ENCODE measurements at places on chromosomes 1 and 21. TPM values are rescaled to one million over a fixed set of nuclear protein-coding genes. Genes with fewer than 3 reads are reported as not detected.

DNA sequence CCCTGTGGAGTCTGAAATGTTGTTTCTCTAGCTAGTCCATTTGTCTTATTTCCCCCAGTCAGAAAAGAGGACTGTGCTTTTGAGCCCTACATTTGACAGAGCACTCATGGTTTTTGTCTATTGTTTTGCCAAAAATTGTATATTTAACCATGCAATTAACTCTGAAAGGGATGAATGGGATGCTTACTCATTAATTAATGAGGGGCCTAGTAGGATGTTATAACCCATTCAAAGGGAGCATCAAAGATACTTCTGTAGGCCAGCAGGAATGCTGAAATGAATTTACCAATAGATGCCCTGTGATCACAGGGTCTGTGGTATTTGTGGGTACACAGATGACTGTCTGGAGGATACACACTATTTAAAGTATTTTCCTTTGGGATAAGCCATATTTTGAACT is 147.7 kb downstream of the FCRL5 start:
- DNase-seq = no peak

DNA sequence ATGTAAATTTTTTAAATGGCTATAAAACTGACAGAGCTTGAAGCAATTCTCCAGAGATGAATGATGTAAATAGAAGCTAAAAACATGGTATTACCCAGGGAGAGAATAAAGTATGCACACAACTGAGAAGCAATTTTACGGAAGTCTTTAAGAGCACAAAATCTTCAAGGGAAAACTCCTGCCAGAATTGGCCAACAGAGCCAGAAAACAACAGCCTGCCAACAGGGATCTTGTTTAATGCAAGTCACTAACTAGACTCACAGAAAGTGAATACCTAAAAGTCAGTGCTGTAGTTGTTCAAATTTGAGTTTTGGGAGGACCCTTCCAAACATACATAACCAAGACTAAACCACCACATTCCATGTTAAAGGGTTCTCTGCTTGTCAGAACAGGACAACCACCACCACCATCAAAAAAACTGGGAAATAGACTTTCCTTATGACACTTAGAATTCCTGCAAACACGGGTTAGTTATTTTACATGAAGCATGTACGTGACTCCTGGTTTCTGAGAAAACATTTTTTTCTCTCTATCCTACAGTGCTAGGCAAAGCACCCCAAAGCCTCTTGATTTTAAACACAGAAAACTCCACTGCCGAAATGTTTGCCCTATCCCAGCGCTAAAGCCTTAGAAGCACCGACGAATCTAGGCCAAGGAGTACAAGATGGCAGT is 1.6 kb downstream of the EPS15 start:
- no peak for DNase-seq

EDARADD gene
- 9.4 TPM for total RNA-seq

GRCh38 chr1:17542645-17543044 is 3.1 kb downstream of the ARHGEF10L start:
- no peak for DNase-seq

GRCh38 chr1:245730801-245731200 is 576.0 kb downstream of the KIF26B start:
- no peak for DNase-seq

GRCh38 chr21:17819877-17820229 is 697 bp upstream of the C21orf91 start:
- no peak for DNase-seq

CD5L gene
- total RNA-seq = not detected

MAP10 gene
- 4.9 TPM for total RNA-seq

STIL gene
- 12.1 TPM for total RNA-seq

OMA1 gene
- total RNA-seq = 7.6 TPM

LHX8 gene
- not detected for total RNA-seq

DNA sequence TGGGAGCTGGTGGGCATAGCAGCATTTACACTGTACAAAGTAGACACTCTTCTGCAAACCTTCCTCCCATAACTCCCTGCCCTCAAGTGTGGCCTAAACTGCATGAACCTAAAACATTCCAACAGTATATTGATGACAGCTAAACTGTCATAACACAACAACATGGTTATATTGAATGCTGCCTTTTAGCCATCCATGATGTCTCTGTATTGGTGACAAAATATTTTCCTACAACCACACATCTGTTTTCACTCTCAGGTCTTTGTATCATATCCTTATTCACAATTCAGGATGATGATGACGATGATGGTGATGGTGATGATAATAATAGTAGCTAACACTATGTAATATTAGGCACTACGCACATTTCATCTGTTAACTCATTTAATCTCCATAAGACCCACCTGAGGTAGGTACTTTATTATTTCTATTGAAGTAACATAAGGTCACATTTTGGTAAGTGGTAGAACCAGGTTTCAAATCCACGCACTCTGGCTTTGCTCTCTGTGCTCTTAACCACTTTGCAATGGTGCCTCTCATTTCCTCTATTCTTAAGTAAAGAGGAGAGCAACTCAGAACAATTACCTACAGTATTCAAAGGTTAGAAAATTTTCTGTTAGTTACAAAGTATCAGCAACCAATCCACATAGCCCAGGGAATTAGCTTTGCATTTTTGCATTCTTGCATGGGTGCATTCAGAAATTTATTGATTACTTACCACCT is 185.1 kb upstream of the LMO4 start:
- DNase-seq = no peak

DNA sequence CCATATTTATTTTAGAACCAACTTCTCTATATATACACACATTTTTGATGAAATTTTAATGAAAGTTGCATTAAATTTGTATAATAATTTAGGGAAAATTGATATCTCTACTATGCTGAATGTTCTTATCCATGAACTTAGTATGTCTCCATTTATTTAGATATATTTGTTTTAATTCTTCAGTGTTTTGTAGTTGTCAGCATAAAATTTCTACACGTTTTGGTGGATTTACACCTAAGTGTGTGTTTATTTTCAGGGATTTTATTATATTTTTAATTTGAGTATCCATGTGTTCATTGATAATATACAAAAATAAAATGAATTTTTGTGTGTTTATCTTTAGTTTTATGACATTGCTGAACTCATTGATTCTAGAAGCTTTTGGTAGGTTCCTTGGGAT is 36.7 kb downstream of the PCBP3 start:
- no peak for DNase-seq

TNNI3K gene
- not detected for total RNA-seq

DNA sequence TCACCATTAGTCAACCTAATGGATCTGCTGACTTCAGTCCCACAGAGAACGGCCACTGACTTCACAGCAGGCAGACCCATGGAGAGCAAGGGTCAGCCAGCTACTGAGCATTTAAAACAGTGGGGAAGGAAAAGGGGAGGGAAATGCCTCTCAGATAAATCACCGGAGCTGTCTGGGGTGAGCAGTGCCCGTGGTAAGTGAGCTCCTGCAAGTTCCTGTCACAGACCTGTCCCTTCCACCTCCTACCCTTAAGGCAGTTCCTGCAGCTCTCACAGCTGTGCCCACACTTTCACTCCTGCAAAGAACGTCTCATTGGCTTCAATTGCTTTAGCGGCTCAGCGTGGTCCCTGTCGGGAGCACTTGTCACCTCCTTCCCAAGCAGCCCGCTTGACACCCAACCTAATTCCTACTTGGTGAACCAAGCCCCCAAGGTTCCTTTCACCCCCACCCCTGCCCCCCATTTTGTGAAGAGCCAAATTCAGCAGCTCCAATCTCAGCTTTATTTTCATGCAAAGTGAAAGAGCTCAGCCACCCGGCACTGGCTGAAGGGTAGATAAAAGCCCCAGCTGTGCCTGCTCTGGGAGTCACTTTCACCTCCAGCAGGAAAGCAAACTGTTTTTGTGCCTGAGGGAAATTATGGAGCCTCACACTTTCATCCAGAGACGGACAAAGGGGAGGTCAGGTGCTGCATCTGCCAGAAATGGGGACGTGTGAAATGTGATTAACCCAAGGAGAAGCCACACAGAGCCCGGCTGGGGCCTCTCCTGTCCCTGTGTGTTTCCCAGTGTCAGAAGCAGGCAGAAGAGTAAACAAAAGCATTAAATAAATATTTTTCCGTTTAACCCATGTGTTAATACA is 306.2 kb downstream of the TTLL7 start:
- peak; percentile 18 for DNase-seq

DNA sequence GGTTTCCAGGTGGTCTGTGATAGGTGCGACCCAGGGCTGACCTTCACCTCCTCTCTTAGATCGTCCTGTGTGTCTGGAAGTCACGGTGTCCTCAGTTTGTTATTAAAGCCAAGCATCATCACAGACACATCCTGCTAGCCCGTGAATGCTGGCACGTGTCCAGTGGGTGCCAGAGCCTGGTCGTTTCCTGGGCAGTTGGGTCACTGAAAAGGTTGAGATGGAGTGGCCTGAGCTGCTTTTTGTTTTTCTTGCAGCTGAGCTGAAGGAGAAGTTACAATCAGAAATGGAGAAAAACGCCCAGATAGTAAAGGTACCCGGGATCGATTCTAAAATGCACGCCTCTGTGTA is 23.2 kb downstream of the PCNT start:
- no peak for DNase-seq

LEFTY1 gene
- 0.28 TPM for total RNA-seq

DNA sequence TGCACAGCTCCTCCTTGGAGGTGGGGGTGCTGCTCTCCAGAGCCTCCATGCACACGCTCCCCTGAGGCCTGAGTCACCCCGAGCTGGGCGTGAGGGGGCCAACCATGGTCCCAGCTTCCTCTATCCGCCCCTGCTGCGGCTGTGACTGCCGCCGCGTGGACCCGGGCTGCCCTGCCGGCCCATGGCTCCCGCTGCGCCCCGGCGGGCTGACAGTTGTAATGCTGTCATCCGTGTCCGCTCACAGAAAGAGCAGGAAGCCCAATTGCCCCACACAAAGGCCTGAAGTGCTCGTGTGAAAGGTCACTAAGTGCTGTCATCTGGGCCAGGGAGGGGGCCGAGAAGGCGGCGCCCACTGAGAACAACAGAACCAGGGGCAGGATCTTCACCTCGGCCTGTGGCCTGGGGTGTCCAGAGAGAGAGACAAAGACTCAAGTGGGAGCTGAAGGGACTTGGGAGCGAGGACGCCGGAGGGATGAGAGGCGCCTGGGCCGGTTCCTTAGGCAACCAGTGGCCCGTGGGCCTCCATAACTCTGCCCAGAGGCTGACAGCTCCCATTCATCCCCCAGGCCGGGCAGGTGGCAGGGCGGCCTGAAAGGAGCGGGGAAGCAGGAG is 31.5 kb downstream of the OLIG1 start:
- no peak for DNase-seq

SLAMF7 gene
- 0.56 TPM for total RNA-seq

GRCh38 chr1:237953238-237953637 is 62.5 kb upstream of the ZP4 start:
- no peak for DNase-seq

DNA sequence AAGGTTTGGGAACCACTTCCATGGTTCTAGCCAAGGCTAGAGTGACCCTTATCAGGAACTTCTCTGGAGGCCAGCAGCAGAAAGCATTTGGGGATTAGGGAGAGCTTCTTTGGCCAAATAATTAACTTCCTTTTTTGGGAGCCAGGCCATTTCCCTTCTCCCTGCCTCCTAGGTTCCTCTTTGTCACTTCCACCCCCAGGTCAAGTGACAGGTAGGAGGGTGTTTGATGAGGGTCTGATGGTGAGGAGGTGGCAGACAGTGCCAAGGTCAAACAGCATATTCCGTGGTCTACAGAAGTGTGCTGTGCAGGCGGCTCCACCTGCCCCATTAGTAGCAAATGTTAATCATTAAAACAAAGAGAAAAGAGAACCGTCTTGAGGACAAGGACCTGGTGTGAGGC is 1.9 kb upstream of the KCNA10 start:
- no peak for DNase-seq

ORC1 gene
- total RNA-seq = 4.9 TPM

- DNase-seq = no peak
These were observed 25.1 kb downstream of the POFUT2 start for GRCh38 chr21:45262616-45263015.

SLC30A10 gene
- total RNA-seq = not detected
